Left renal pelvis (tissue), 4 donors: ENCODE measurements at places on chromosomes 11 and 22.

GRCh38 chr11:121841487-121842191 lies 274.4 kb downstream of the BLID start:
- DNase-seq, result no peak

DNA sequence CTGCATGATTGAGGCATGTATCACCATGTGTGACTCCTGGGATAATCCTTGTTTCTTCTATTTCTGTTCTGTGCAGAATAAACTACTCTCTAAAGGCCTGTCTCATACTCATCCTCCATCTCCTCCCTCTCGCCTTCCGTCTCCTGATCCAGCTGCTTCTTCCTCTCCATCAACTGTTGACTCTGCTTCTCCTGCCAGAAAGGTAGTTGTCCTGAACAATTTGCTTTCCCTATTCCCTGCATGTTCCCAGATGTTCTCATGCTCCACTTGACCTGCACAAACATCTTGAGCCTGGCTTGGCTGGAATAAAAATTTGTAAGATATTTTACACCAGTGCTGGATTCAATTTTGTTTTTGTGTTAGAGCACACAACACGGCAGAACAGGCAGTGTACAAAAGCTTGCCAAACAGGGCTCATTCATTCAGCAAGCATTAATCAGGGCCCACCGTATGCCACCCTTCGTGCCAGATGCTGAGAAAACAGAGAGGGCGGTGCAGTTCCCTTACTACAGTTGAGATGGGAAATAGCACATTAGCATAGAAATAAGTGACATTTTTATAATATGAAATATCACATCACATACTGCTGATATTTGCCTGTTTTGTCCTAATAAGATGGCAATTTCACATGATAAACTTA lies 133.3 kb upstream of the PARVA start:
- DNase-seq, result no peak

DNA sequence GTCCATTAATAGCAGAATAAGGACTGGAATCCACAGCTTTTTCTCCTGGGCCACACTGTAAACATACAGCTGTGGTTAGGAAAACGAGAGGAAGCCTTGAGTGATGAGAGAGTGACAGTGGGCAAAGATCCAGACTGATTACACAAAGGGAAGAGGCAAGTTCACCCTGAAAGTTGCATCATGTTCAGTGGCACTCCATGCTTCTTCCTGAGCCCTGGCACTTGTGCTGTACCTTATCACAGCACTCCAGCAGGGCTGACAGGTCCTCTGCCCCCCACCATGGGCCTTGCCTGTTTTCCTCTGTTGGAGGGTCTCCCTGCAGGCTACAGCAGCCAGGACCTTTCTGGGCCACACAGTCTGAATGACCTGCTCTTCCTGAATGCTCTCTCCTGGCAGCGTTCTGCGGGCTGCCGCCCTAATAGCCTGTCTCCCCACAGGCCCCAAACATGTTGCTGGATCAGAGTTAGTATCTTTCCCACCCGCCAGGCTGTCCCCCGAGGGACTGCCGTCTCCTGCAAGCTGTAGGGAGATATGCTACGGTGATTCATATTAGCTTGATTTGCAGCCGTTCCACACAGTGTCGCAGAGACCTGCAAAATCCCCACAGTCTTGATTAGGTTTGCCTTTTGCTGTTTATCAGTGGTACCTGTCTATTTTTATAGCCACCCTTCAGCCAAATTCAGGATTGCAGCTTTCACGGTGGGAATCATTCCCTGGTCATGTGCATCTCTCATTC lies 60.2 kb downstream of the NTM start:
- no peak for DNase-seq

GRCh38 chr11:3228445-3228829 lies 3.8 kb downstream of the MRGPRE start:
- no peak for DNase-seq
